ENCODE measurements at places on chromosomes 13 and 19.

DNA sequence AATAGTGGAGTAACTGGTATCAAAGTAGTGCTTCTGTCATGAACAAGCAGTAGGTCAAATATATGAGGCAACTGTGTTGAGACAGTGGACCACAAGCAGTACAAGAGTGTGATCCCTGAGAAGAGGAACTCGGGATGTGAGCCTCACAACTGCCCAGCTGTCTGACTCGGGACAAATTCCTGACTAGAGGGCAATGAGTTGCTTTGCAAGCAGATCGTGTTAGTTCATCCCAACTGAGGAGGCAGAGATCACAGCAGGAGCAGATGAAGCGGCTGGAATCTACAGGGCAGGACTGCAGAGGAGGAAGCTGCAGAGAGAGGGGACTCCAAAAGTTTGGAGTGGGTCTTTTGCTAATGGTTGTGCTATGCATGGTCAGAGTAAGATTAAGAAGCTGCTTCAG lies 741.1 kb downstream of the DIAPH3 start:
- no peak for DNase-seq

GRCh38 chr19:56372281-56372680 lies 21.1 kb downstream of the ZNF582 start:
- no peak for DNase-seq

DNA sequence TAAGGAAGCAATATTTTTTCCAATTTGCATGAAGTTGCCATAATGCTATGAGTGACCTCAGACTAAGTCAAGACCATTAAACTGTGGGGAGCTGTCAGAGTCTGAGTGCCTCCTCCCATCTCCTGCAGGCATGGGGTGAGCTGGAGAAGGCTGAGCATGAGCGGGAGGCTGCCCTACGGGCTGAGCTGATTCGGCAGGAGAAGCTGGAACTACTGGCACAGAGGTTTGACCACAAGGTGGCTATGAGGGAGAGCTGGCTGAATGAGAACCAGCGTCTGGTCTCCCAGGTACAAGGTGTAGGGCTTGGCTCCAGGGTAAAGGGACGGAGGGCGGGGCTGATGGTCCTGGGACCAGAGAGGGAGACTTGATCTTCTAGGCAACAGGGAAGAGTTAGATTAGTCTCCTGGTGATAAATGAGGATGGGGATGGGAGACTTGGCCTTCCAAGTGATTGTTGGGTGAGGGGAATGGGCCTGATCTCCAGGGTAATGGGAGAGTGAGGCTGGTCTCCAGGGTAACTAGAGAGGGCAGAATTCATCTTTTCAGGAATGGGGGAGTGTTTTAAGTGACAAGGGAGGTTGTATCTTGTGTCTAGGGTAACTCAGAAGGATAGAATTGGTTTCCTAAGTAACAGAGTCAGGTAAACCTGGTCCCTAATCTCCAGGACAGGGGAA lies 36.0 kb downstream of the SPTBN4 start:
- DNase-seq: no peak

- no peak for DNase-seq
Observed at GRCh38 chr19:56687031-56687430, 15.5 kb upstream of the ZNF835 start.

DNA sequence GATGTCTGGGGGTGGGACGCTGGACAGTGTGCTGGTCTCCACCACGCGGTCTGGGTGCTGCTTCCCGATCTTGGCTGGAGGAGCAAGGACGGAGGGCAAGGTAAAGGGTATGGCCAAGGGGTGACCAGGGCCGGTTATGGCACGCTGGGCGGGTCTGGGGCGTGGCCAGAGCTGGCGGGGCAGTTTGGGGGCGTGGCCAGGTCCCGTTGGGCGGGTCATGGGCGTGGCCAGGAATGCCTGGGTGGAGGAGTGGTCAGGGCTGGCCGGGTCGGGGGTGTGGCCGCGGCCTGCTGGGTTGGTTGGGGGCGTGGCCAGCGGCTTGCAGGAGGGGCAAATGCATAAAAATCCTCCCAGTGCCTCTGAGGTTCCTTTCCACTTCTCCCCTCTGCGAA lies 19.2 kb downstream of the GPX4 start:
- DNase-seq: peak; percentile 76

Measured in stimulated activated CD4-positive, alpha-beta T cell treated with anti-CD3 and anti-CD28 coated beads, TNF-alpha, amount 100 ng/mL, for 48 hours (primary cell).